Spleen (tissue), 13 donors: ENCODE measurements at places on chromosomes 6 and 20. TPM values are rescaled to one million over a fixed set of nuclear protein-coding genes. Genes with fewer than 3 reads are reported as not detected.

The CCN5 gene
- polyA plus RNA-seq: 10.6 TPM

DNA sequence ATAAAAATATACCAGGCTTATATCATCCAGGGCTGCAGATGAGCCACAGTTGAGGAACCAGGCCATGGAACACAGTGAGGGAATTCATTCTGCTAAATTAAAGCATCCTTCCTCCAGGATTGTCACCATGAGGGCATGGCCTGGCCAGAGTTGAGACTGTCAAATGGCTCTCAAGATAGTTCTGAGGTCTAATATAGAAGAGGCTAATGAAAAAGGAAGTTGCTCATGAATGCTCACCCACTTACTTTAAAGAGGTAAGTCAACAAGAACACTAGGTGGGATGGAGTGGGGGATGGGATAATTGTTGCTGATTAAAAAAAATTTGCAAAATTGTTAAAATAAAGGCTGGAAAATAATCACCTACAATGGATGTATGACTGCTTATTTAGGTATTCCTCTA, 72.0 kb upstream of the GCM1 start:
- no peak for DNase-seq

The CST2 gene
- polyA plus RNA-seq: 0.50 TPM

DNA sequence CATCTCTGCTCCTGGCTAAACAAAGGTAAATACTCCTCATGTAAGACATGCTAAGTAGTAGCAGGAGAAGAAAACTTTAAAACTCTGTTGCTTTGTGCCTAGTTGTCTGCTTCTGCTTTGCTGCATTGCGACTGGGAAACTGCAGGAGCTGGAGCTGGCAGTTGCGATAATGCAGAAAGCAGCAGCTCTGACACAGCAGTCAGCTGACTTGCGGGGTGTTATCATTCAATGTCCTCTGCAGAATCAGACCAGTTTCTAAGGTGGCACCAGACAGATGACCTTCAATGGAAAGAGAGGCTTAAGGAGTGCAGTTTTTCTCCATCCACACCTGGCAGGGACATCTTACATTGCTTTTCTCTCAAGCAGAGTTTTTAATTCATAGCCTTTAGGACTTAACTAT, 69.9 kb upstream of the SOX4 start:
- no peak for DNase-seq
